CD4-positive, alpha-beta T cell treated with Interleukin-4 for 4 hours (primary cell): ENCODE measurements at places on chromosomes 3 and 15.

DNA sequence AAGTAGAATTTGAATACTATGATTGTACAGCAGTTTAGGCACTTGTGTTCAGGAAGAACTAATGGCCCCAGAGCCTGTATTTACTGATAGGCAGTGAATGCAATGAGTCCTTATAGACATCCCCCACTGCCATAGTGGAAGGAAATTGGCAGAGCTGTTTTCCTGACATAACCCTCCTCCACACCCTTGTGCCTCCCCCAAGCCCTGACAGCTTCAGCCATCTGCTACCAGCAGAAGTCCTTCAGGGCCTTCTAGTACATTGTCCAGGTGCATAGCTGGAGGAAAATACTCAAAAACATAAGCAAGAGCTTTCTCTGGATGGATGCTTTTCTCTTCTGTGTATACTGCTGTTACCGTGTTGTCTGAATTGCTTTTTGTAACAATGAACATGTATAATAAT, 20.6 kb downstream of the ARHGAP31 start:
- DNase-seq = no peak

GRCh38 chr3:38107911-38108648, 28.8 kb downstream of the ACAA1 start:
- no peak for DNase-seq

GRCh38 chr15:93068581-93069199, 20.3 kb downstream of the RGMA start:
- DNase-seq = no peak

DNA sequence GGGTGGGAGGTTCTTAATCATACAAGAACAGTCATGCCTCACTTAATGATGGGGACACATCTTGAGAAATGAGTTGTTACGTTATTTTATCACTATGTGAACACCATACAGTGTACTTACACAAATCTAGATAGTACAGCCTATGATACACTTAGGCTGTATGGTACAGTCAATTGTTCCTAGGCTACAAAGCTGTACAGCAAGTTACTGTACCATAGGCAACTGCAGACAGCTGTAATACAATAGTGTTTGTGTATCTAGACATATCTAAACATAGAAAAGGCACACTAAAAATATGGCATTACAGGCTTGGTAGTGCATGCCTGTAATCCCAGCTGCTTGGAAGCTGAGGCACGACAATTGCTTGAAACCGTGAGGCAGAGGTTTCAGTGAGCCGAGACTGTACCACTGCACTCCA, 55.7 kb upstream of the PLXND1 start:
- no peak for DNase-seq

DNA sequence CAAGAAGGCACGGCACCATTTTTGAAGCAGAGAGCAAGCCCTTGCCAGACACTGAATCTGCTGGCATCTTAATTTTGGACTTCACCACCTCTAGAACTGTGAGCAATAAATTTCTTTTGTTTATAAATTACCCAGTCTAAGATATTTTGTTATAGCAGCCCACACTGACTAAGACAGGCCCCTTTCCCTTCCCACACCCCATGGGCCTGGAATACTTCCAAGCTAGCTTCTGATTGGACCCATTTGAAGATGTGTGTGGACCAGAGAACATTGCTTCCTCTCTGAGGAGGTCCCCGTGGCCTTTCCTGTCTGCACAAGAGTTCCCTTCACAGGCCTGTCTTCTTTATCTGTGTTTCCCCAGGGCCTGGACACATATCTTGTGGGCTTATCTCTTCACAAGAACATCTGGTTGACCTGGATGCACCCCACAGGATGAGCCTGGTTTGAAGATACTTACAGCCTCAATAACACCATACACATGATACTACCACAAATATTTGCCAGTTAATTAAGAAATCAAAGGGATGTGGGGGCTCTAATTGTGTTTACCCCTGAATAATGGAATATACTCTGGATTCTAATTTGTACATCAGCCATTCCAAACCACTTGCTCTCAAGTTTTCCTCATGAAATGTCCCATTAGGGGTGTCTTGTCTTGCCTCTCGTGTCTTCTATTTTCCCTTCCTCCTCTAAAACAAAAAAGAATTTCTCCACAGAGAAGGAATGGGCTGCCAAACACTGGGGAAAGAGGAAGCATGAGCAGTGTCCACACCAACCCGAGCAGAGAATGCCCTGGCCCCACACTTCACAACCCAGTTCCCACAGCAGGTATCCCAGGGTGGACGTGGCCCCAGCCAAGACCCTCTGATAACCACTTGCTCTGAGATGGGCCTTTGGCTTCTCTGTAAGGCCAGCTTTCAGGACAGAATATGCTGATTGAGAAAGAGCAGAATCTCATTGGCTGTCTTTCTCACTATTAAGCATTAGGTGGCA, 42.5 kb downstream of the GLB1 start:
- no peak for DNase-seq

GRCh38 chr15:56886363-56886931, 32.0 kb upstream of the TCF12 start:
- peak; percentile 22 for DNase-seq

DNA sequence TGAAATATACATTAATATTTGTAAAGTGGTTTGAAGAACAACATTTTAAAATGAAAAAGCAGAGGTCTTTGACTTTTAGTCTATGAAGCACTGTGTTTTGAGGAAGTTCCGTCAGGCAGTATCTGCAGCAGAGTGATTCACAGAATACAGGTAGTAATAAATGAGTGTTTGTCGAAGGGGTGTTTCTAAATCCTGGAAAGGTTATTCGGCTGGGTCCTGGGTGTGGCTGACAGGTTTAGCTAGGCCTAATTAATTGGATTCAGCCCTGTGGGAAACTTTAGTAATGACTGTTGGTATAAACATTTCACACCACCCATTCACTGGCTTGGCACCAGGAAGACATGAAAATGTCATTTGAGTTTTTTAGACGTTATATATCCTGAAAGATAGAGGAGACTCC, 51.3 kb downstream of the TIPARP start:
- no peak for DNase-seq

- DNase-seq = no peak
These were observed 282.9 kb downstream of the AGBL1 start for GRCh38 chr15:86362555-86362954.
